Activated naive CD4-positive, alpha-beta T cell treated with anti-CD3 and anti-CD28 coated beads, Interleukin-2, amount 50 U/mL, for 72 hours (primary cell): ENCODE measurements at places on chromosomes 1 and 21.

DNA sequence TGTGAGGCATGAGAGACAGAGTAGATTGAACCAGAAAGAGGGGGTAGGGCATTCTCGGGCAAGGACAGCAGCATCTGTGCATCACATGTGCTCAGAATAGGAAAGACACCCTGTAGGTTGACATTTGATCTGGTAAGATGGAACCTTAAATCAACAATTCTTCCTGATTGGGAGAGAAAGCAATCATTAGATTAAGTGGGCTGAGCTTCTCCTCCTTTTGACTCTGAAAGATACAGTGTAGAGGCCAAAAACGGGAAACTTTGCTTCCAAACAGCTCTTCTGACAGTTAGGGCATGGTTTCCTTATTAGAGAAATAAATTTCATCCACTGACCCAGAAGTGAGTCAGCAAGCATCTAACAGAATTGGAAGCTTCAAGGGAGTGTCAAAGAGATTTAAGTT is 9.7 kb downstream of the KIF14 start:
- DNase-seq, result no peak

DNA sequence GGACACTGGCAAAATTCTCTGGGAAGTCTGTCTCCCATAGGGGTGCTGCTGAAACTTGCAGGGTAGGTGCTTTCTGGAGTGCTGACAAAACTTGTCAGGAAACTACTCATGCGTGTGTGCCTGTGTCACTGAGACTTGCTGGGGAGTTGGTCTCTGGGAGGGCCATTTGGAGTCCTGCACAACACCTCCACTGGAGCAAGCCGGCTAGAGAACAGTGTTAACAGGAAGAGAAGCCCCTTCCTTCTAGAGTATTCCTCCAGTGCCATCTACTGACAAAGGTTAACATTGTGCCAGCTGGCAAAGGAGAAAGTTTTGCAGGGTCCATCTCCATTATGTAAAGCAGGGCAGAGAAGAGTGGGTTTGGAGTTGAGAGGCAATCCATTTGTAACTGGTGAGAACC is 30.0 kb downstream of the ZMYM4 start:
- peak; percentile 14 for DNase-seq

DNA sequence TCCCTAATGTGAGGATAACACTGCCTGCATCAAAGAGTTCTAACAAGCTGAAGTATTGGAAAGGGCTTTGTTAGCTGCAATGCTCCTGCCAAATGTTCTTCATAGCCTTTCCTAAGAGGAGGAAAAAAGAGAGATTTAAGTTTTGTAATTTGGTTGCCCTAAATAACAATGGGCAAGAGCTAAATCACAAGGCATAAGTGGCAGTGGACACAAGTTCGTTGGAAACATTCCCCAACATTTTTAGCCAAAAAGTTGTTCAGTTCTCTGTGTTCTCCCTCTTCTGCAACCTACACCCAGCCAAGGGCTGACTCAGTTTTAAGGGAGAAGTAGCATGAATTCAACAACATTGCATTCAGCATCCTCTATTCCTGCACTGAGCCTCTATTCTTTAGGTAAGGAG is 2.6 kb upstream of the UQCRHL start:
- no peak for DNase-seq

- DNase-seq, result no peak
Observed at GRCh38 chr1:7538033-7538432, 233.1 kb upstream of the VAMP3 start.

- DNase-seq, result no peak
Observed at GRCh38 chr1:29684141-29684540, 447.8 kb downstream of the PTPRU start.

- DNase-seq, result no peak
Observed at GRCh38 chr1:236020359-236021219, 44.3 kb downstream of the NID1 start.

DNA sequence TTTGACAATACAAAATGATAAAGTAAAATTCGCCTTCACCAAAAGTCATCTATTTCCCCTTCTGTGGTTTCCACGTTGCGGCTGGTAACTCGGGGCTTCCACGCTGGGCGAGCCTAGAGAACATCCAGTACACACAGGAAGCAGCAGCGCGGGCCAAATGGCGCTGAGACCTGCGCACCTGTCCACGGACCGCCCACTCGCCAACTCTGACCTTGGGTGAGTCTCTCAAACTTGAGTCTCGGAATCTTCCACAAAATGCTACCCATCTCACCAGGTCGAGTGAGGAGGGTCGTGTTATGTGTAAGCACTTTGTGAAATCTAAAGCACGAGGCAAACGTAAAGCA is 820 bp upstream of the TTF2 start:
- peak; percentile 78 for DNase-seq

- no peak for DNase-seq
Observed at GRCh38 chr1:33410091-33410701, 20.7 kb downstream of the PHC2 start.

GRCh38 chr1:11730429-11730891 is 5.5 kb upstream of the AGTRAP start:
- no peak for DNase-seq

GRCh38 chr1:160858097-160858496 is 4.6 kb downstream of the CD244 start:
- DNase-seq, result no peak

DNA sequence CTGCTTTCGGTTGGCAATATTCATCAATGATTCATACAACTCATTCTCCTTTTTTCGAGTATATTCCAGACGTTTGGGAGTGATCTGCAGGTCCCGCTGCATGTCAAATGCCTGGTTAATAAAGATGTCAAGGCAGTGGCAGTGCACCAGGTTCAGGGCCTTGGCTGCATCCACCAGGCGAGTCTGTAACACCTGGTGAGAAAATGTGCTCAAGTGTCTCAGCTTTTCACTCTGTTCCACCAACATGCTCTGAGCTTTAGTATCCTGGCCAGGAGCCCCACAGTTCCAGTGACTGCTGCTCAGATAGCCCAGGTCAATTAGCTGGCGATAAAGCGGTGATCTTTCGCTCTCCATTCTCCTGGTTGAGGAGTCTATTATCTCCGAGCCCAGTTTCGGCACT is 42.3 kb downstream of the DSTYK start:
- DNase-seq, result no peak
